ENCODE measurements at places on chromosomes 4 and X. TPM values are rescaled to one million over a fixed set of nuclear protein-coding genes. Genes with fewer than 3 reads are reported as not detected.

The BMX gene
- 1.8 TPM for polyA plus RNA-seq

The VCX3A gene
- polyA plus RNA-seq: not detected

The TEX13C gene
- not detected for polyA plus RNA-seq

The FRG1 gene
- polyA plus RNA-seq: 49.4 TPM

The KCNE5 gene
- 3.6 TPM for polyA plus RNA-seq

The CCNB3 gene
- polyA plus RNA-seq: 1.0 TPM

GRCh38 chr4:1869530-1870327 is 1.5 kb upstream of the NSD2 start:
- DNase-seq: no peak

- DNase-seq: no peak
These were observed 34.4 kb upstream of the ZFP42 start for GRCh38 chr4:187961171-187961570.

DNA sequence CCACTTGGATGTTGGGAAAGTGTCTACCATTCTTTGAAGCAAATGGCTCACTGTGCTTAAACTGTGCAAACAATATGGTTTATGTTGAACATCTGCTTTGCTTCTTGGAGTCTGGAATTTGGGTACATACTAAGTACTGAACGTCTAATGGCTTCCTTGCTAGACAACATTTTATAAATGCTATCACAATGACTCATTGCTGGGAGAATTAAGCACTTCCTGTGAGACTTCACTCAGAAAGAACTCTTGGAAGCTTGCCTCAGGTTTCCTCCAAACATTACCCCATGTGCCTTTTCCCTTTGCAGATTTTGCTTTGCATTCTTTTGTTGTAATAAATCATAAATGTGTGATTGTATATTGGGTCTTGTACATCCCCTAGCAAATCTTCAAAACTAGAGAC is 139.7 kb downstream of the PACRGL start:
- no peak for DNase-seq

- no peak for DNase-seq
These were observed 56.9 kb upstream of the SMIM10 start for GRCh38 chrX:134933911-134934310.

GRCh38 chr4:144595681-144596080 is 50.3 kb upstream of the HHIP start:
- DNase-seq: no peak

GRCh38 chr4:7182616-7183015 is 9.7 kb upstream of the SORCS2 start:
- DNase-seq: no peak

DNA sequence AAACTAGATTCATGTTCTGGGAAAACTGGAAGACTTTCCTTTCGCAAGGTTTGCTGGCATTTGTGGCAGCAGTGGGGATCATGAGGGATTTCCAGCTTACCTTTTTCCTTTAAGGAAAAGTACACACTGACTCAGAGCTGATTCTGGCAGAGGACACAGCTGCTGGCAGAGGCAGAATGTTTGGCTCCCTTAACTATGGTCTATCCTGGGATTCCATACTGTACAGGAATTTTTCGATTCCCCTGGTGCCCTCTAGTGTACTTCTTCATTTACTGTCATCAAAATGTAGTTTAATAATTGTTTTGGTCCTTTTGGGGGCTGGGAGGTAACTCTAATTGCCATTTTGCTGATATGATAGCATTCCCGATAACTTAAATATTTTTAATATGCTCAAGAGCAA is 152.7 kb downstream of the GABRG1 start:
- DNase-seq: no peak

GRCh38 chr4:126435491-126435890 is 1120.7 kb downstream of the FAT4 start:
- no peak for DNase-seq

- no peak for DNase-seq
These were observed 139.2 kb downstream of the LINC00632 start for GRCh38 chrX:140848800-140849199.

DNA sequence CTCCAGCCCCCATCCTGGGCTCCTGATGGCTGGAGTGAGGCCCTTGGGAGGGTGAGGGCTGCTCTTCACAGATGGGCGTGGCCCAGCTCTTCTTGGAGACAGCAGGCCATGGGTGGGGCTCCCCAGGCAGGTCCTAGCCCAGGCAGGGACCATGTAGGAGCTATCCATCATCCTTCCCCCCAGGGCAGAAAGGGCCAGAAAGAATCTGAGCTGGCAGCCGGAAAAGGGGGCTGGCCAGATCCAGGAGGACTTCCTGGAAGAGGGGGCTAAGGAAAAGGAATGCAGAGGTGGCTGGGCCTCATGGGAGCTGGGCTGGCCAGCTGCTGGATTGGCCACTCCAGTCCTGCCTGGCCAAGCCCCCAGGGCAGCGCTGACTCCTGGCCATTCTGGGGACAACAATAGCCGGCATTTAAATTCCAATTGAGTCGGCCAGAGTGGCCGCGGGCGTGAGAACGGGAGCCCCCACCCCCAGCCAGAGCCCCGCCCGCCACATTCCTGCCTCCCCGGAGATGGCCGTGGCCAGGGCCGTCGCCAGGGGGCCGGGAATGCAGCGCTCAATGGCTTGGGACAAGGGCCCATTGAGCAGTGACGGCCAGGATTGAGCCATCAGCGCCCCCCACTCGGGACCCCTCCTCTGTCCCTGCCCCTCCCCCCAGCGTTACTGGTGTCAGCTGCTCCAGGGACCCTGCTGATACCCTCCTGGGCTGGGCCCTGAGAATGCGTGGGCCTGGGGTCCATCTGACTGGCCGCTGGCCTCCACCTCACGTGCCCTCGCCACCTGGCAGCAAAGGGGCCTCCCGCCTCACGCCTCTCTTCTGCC is 15.1 kb upstream of the FGFR3 start:
- DNase-seq: no peak

GRCh38 chrX:140766024-140766611 is 56.6 kb downstream of the LINC00632 start:
- peak; percentile 60 for DNase-seq

DNA sequence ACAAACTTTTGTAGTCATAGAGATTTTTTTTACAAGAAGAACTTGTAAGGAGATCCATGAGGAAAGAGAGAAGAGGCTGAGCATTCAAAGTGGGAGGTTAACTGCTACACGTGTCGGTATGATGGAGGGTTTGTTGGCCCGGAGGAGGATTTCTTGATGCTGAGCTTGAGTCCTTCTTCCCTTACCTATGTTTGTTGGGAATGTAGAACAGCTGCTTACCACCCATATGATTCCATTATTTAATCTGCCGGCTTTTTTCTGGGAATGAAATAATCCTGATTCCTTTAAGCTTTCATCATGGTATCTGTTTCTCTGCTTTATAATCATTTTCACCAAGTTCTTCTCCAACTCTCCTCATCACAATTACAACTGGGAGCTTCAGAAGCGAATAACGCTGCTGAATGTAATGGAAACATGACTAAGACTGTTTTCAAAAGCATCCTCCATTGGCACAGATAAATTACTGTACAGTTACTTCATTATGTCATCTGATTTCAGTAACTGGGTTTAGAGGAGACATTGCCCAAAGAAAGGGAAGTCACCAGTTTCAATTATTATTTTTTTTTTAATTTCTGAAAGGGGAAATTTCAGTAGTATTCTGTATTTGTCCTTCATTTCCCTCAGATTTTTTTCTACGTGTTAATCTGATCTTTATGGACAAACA is 420.6 kb downstream of the SPRY1 start:
- no peak for DNase-seq

DNA sequence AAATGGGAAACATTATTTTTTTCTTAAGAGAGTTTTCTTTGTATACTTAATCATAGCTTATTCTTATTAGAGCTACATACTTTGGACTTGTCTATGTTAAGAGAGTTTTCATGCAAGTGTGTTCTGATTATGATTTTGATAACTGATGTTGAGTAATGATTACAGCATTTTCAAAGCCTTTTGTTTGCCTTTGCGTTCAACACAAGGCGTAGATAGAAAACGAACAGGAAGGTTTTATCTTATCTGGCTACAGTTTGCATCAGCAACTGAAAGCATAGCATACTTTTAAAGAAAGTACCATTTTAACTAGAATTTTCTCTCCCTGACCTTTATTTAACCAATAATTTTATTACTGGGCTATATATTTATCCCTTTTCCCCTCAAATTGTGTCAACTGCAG is 51.6 kb upstream of the PDLIM5 start:
- DNase-seq: no peak

GRCh38 chr4:26105815-26106699 is 192.0 kb downstream of the SMIM20 start:
- DNase-seq: no peak

GRCh38 chrX:103215425-103215991 is 600 bp downstream of the BEX4 start:
- DNase-seq: peak; percentile 22

- no peak for DNase-seq
These were observed 80.6 kb downstream of the ATXN3L start for GRCh38 chrX:13239272-13239671.

DNA sequence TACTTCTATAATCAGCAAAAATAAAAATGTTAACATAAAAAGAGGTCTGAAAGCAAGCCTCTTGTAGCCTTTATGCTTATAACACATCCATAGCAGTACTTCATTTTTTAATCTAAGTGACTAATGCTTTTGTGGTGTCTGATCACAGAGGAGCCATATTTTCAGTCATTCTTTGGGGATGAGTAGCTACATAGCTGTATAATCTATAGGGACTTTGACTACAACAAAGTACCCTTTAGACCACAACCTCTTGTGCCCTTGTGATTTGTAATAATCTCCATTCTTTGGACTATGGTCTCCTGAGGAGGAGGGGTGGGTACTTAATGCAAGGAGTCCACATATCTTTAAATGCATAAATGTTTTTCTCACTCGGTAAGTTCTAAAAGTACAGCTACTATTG is 9.6 kb downstream of the DRP2 start:
- DNase-seq: no peak

DNA sequence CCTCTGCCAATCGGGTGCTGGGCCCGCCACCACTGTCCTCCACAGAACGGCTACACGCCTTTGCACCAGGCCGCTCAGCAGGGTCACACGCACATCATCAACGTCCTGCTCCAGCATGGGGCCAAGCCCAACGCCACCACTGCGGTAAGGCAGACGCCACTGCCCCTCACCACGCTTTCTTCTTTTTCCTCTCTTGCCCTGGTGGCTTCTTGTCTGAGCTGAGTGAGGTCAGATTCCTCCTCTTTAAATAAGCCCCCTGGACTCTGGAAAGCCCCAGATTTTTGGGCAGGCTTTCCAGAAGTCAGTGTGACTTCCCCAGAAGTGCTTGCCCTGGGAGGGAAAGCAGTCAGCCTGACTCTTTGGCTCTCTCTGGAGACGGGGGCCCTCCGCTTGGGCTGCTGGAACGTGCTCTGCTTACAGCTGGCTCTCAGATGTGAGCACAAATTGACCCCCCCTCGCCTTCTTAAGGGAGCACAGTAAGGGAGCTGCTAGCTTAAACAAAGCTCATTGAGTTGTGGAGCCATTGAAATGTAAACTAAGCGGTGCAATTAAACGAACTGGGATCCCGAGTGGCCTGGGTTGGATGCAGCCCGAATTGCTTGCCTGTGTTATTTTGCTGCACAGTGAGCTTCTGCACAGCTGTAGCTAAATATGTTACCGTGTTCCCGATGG is 243.1 kb downstream of the ANK2 start:
- DNase-seq: peak; percentile 83

GRCh38 chrX:52425775-52426174 is 57.0 kb downstream of the XAGE2 start:
- DNase-seq: no peak

DNA sequence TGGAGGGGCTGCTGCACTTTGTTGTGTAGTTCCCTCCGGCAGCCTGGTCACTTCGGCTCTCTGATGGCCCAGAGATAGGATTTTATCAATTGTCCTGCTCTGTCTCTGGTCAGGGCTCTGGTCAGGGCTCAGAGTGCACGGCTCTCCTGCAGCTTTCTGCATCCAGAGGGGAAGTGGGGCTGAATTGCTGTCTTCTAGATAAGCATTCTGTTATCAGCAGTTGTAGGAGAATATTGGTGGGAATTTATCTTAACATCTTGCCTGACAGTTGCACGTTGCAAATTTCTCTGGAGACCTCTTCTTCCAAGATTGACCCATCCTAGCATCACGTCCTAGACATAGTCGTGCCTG is 62.8 kb downstream of the FAM193A start:
- no peak for DNase-seq

- DNase-seq: no peak
These were observed 5.2 kb downstream of the POU4F2 start for GRCh38 chr4:146643812-146644401.

Measured in right lung (tissue), 10 donors.